Keratinocyte (primary cell): ENCODE measurements at places on chromosomes 16 and 17.

GRCh38 chr17:63240106-63240505 is 206.0 kb downstream of the CYB561 start:
- no peak for DNase-seq

GRCh38 chr17:14866266-14866665 is 398.9 kb downstream of the PMP22 start:
- DNase-seq = no peak

GRCh38 chr16:13351181-13351580 is 449.8 kb downstream of the SHISA9 start:
- no peak for DNase-seq

DNA sequence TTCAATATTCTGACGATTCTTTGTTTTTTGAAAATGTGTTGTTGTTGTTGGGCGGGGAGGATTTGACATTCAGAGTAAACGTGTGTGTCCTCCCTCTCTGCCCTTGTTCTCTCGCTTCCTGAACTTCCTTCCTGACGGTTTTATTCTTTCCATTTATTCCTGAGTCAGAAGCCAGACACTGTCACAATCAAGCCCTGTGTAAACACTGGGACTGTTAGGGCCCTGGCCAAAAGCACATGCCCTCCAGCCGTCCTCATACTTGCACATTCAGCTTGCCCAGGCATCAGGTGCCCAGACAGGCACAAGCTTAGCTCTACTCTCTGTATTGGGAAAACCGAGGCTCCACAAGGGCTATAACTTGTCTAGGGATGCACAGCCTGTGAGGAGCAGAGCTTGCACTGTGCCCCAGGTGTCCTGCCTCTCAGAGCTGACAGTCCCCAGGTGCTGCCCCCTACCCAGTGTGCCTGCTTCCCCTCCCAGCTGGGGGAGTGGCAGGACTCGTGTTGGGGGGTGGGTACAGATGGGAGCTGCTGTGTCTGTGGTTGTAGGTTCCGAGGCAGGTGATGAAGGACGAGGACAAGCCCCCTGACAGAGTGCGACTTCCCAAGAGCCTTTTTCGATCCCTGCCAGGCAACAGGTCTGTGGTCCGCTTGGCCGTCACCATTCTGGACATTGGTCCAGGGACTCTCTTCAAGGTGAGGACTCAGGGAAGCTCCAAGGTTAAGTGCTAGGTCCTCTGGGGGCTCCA is 9.7 kb downstream of the ADGRG3 start:
- no peak for DNase-seq

- DNase-seq = no peak
These were observed 25.0 kb downstream of the KATNB1 start for GRCh38 chr16:57760357-57761160.

GRCh38 chr16:51166541-51166940 is 15.5 kb upstream of the SALL1 start:
- DNase-seq = no peak

DNA sequence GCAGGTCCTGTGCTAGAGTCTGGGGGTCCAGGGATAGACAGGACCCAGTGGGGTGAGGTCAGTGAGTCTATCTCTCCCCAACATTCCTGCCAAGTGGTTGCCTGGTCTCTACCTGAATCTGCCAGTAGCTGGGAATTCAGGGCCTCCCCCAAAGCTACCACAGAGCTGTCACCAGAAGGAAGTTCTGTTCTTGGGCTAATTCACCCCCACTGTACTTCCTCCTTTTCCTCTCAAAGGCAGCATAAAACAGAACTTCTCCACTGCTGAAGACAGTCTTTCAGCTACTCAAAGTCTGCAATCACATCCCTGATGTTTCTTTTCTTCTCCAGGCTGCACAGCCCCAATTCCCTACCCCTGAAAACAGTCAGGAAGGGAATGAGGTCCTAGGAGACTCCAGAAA is 8.7 kb downstream of the CAMTA2 start:
- no peak for DNase-seq

- DNase-seq = no peak
These were observed 161.5 kb upstream of the CACNG3 start for GRCh38 chr16:24094660-24095059.
